GOT3 (cell line): ENCODE measurements at places on chromosomes 16 and 17.

DNA sequence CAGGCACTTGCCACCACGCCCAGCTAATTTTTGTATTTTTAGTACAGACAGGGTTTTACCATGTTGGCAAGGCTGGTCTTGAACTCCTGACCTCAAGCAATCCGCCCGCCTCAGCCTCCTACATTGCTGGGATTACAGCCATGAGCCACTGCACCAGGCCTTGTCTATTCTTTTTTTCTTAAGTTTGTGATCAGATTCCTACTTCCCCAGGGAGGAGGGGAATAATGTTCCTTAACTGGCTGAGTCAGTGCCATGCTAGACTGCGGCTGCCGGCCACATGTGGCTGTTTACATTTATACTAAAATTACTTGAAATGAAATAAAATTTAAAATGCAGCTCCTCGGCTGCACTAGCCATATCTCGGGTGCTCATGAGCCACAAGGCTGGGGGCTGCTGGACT, 27.8 kb upstream of the USP36 start:
- DNase-seq: no peak

DNA sequence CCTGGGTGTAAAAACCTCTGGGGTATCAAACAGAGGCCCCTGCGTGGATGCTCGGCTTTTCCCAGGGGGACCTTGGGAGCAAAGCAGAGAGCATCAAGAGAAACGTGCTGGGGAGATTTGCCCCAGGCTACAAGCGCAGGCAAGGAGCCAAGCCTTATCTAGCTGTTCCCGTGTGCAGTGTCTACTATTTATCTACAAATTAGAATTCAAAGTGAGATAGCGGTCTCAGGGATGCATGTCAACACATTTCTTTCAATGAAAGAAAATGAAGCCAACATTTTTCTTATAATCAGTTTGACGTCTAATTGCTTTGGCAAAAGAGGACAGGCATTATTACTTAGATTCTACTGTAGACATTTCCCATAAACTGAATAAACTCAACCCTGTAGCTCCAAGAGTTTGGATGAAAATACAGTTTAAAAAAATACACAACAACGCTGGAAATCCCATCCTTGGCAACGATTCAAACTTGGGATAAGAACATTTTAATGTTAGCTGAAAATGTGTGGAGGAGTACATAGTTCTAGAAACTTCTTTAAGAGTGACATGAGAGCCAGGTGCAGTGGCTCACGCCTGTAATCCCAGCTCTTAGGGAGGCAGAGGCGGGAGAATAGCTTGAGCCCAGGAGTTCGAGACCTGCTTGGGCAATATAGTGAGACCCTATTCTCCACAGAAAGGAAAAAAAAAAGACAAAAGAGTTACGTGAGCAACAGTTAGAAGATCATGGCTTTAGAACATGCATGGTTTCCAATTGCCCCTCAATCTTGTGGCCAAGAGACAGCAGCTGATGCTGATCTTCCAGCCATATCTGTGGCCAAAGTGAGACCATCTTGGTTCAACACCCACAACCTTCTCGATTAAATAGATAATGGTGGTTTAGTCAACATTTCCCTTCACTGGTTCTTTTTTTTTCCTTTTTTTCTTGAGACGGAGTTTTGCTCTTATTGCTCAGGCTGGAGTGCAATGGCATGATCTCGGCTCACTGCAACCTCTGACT, 7.2 kb downstream of the SPNS3 start:
- no peak for DNase-seq

GRCh38 chr16:87278191-87279093, 38.8 kb downstream of the C16orf95 start:
- peak; percentile 42 for DNase-seq

DNA sequence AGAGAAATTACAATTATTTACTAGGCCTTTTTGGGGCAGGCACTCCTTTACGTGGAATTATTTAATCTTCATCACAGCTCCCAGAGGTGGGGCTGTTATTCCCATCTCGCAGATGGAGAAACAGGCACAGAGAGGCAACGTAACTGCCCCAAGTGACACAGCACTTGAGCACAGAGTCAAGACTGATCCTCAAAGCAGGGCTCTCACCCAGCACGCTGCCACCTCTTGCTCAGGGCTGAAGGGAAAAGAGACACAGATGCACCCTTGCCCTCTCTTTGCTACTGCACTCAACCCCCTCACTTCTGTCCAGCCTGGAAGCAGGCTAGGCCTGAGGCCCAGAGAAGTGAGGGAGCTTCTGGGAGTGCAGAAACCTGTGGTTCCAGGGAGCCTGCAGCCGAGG, 4.4 kb downstream of the ADAM11 start:
- no peak for DNase-seq

DNA sequence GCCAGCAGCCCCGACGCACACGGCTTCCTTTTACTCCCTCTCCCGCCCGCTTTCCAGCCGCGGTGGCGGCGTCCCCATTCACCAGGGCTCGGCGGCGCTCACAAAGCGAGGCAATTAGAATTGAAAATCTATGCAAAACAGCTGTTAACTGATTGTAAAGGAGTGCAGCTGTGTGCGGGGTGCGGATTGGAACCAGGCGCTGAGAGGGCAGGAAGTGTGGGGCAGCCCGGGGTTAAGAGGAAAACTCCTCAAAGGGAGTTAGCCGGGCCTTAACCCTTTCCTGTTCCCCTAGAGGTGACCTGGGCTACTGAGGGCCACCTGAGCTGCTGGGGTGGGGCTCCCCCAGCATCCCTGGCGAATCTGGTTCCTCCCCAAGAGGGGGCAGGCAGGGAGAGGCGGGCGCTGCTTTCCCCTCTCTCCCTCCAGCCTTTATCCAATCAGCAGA, 5.8 kb upstream of the GSE1 start:
- no peak for DNase-seq

GRCh38 chr16:85574672-85575475, 38.2 kb upstream of the GSE1 start:
- DNase-seq: no peak

GRCh38 chr17:2883544-2884213, 87.4 kb downstream of the RAP1GAP2 start:
- DNase-seq: no peak

GRCh38 chr17:70988622-70989021, 819.3 kb downstream of the KCNJ2 start:
- DNase-seq: no peak

DNA sequence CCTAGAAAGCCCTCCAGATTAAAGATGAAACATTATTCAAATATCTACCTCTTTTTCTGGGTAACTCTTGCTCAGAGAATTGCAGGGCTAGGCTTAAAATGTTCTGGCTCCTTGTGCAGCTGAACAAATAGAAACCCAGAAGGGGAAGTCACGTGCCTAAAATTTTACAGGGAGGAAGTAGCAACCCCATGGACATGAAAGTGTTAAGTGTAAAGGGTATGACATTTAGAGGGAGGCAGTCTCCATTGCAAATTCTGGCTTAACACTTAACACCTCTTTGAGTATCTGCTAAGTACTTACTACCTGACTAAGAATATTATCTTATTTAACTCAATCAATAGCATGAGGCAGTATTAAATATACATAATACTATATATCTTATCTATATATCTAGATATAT, 376.1 kb upstream of the ERCC4 start:
- no peak for DNase-seq

DNA sequence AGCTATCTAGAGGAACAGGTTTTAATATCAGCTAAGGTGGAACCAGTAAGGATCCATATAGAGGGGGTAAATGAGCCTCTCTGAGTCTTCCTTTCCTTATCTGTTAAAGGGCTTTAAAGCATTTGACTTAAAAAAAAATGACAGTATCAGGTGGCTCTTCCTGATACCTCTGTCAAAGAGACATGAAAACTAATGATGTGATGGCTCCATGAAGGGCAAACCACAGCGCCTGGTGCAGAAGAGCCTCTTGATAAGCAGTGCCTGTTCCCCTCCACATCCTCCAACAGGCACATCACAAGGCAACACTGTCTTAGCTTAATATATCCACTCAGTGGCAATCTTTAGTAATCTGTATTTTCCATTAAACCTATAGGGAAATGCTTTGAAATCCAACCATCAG, 68.9 kb downstream of the USP31 start:
- no peak for DNase-seq

DNA sequence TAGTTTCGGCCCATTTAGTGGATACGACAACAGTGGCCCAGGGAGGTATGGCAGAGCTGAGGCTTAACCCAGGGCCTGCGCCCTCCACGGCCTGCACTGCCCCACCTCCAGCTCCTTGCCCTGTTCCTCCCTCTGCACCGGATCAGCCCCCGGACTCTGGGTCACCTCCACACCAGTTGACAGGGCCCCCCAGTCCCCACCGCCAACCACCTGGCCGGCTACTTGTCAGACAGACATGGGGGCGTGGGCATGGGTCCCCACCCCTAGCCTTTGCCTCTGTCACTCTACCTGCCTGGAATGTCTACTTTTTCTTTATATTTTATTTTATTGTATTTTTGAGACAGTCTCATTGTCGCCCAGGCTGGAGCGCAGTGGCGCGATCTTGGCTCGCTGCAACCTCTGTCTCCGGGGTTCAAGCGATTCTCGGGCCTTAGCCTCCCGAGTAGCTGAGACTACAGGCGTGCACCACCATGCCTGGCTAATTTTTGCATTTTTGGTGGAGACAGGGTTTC, 3.0 kb upstream of the ACTG1 start:
- no peak for DNase-seq

GRCh38 chr16:56923481-56924091, 8.4 kb upstream of the HERPUD1 start:
- DNase-seq: no peak

DNA sequence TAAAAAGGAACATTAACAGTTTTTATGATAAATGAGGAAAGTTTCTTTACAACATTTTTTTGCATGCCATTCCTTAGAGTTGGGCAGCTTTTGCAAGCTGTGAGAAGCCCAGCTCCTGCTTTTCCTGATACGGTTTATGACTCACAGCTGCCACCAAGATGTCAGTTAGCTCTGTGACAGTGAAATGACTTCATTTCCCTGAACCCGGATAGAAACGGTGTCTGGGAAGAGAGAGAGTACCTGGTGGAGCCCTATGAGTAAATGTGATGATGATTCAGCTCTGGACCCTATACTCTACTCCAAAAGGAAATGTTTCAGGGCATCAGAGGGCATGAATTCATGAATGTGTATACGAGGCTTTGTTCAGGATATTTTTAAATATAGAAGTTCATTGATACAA, 366.3 kb upstream of the HSBP1 start:
- no peak for DNase-seq

- no peak for DNase-seq
These were observed 21.8 kb upstream of the RASD1 start for GRCh38 chr17:17518014-17518413.

- DNase-seq: peak; percentile 47
These were observed 5.8 kb downstream of the ZG16B start for GRCh38 chr16:2835638-2836493.

- DNase-seq: no peak
These were observed 11.6 kb downstream of the IL34 start for GRCh38 chr16:70657956-70658355.

DNA sequence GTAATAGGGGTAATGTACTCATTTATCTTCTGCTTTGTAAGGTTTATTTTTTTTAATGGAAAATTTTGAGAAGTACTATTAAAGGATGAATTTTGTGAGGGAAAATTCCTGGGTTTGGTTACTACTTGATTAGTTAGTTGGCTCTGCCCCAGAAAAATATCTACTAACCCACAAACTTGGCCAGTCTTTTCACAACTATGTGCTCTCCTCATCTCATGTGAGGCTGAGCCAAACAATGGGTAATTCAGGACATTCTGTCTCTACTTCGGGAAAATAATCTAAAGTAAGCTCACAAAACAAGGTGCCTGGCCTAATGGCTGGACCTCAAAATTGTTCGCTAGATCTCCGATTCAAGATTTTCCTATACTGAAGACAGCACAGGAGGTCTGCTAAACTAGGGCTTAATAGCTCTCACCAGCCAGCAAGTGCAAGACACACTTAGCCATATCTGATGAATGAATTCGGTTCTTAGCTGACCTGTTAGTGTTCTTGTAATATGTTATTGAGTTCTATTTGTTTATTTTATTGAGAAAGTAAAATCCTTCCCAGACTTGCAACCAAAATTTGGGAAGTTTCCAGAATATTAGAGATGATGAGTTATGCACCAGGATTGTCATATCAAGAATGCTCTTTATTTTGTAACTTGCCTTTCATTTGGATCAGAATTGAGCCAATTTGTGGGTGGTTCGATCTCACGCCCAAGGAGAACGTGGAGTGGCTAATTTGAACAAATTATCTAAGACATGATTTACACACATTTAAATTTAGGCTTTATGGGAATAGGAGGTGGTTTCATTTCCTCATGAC, 5.7 kb downstream of the KCNJ16 start:
- DNase-seq: no peak

- DNase-seq: no peak
These were observed 205.5 kb downstream of the NTN1 start for GRCh38 chr17:9226794-9227135.
